Esophagus squamous epithelium (tissue), 5 donors: ENCODE measurements at places on chromosomes 11 and 22.

GRCh38 chr11:27410272-27410671, 47.3 kb upstream of the CCDC34 start:
- DNase-seq: no peak

- no peak for DNase-seq
Measured at GRCh38 chr11:31259797-31260196, 109.7 kb downstream of the DCDC1 start.

DNA sequence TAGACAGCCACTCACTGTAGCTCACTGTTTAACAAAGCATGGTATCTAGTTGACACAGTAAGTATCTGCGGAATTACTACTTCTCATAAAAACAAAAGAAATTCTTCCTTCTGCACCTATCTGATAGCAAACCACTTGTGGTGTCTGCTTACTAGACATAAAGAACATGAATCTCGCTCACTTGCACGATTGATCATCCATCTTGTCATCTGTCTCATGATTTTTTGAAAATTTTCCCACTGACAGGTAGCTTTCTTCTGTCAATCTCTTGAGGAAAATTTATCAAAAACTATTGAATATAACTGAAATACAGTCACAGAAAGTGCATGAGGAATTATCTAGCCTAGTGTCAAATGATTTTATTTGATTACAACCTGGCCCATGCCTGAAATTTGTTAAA, 291.6 kb upstream of the ANO3 start:
- DNase-seq: no peak

DNA sequence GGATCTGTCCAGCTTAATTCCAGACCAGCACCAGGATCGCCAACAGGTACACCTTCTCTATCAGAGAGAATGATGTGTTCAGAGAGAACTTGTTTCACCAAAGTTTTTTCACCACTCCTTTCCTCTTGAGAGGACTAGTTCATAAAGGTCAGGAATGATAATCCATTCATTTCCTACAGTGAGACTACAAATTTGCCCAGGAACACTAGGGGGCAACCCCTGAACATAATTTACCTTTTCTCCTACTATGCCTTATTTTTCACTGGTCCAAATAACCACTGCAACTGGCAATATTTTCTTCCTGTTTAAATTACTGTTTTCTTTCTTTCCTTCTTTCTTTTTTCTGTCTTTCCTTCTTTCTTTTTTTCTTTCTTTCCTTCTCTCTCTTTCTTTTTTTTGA, 22.5 kb downstream of the CAVIN3 start:
- DNase-seq: no peak

DNA sequence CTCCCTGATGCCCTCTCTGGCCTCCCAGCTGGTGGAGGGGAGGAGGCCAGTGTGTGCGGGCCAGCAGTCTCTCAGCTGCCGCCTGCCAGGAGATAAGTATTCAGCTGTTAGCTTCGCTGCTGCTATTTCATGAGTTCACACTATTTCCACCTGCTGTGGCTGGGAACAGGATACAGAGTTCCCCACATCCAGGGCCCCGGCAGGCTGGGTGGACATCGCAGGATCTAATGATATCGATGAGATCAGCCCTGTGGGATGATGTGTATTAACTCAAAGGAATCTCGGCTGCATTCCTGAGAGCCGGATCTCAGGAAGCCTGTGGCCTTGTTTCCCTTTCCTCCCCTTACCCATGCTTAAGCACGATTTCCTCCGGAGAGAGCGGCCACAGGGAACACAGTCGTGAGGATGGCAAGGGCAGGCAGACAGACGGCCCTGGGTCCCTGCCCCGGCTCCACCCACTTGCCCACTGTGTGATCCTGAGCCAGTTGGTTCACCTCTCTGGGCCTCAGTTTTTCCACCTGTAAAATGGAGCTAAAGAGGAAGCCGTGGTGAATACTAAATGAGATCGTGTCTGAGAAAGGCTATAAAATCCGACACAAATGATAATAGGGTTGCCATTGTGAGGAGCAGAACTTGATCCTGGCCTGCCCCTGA, 6.5 kb upstream of the PVALB start:
- no peak for DNase-seq

DNA sequence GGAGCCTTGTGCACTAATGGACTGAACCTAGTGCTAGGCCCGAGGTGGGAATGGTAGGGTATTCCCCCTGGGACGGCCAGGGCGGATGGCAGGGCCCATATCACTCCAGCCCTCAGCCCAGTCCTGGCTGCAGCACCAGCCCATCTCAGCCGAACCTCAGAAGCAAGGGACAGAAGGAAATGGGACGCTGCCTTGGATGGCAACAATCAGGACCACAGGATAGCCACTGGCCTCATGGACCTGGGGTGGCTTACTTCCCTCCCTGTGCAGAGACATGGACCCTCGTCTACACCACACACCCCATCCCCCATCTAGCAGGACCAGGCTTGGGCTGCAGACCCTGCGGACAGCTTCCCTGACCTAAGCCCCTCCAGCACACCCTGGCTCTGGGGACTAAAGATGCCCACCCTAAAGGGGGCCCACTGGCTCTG, 24.1 kb downstream of the ARVCF start:
- no peak for DNase-seq

DNA sequence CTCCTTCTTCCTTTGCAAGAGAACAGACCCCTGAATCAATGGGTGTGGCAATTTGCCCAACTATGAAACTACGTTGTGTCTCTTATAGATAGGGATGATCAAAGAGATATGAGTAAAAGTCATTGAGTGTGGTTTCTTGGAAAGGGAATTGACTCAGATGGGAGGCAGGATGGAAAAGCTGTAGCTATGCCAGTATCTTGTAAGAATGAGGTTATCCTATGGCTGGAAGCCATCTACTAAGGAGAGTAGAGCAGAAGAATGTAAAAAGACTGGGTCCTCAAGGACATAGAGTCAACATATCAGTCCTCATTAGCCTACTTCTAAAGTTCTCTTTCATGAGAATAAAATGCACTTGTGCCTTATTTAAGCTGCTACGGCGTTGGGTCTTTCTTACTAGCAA, 78.9 kb upstream of the POU2AF2 start:
- DNase-seq: no peak

- DNase-seq: no peak
Measured at GRCh38 chr22:48578138-48579042, 1249.3 kb downstream of the BRD1 start.

DNA sequence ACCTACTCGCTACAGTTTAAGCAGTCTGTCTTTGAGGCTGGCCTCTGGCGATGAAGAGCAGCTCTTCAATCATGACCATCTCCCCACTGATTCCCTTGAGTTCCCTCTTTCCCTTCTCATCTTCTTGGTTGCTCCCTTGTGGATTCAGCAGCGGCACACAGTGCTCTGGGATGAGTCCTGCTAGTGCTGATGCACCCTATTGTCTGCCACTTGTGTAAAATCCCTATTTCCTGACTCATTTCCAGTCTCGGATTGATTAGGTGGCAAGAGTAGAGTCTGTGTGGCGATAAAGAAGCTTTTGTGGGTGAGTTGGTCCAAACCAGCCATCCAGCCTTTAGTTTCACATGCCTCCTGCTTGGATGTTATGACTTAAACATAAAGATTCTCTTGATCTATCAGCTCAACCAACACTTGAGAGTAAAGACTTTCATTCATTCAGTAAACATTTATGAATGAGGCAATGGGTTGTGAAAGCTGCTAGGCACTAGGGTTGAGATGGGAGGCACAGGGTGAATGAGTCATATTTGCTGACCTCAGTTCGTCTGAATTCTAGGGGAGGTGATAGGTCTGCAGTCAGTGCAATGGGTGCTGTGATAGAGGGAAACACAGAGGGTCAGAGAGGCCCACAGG, 219.4 kb upstream of the RAG2 start:
- no peak for DNase-seq

DNA sequence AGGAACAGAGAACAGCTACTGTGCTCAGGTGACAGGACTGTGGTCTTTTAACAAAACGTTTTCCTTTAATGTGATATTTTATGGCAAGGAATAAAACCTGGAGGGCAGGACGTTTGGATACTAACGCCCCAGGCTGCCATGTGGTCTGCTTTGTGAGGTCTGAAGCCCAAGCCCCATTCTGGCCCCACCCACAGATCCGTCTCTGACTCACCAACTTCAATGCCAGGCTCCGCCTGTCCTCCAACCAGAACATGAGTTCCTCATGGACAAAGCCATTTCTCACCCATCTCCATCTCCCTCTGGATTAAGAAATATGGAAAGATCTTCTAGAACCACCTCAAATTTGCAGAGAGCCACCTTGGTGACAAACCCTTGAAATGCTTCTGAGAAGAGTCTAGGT, 148.8 kb downstream of the CRYBB2 start:
- DNase-seq: no peak

DNA sequence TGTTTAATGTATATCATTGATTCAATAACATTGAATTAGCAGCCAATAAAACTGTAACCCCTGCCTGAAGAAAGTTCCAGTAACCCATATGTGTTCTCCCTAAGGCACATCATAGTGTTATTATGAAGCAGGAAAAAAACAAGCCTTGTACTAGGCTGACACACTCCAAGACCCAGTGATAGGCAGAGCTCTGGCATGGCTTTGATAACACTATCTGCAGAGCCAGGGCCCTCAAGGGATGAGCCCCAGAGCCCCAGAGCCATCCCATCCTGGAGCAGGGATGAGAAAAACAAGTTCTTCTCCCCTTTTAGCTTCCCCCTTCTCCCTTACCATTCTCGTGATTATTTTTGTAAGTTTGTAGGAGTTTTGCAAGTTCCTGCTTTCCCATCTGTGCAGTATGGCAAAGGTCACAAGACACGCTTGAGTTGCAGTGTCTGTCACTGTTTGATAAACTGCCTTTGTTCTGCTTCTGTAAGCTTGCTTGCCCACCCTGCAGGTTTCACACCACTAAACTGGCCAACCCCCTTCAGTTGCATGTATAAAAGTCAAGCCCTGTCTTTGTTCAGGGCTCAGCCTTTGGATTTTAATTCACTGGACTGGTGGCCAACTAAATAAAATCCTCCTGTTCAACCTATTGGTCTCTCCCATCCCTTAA, 22.3 kb upstream of the GUCY1A2 start:
- DNase-seq: no peak

- DNase-seq: no peak
Measured at GRCh38 chr11:3840004-3840869, 522 bp downstream of the RHOG start.

DNA sequence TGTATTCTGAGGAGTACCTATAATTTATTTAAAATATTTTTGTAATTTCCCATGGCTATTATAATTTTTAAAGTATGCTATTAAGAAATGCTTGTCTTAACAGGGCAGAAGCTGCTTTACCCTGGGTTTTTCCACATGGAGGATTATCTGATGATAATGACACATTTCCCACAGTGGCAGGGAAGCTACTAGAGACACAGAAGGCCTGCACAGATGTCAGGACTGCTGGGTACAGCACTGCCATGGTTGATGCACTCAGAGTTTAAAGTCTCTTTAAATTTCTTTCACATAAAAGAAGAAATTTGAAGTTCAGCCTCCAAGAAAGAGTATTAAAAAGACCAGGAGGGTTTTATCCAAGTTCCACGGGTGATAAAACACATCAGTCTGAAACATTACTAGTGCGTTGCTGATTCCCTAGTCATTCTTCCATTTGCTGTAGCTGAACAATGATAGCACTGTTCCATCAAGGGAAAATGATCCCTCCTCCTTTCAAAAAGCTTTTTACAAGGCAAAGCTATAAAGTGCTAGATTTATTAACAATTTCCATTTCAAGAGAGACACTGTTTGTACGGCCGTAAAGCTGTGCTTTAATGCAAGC, 363.0 kb downstream of the CNTN5 start:
- no peak for DNase-seq

DNA sequence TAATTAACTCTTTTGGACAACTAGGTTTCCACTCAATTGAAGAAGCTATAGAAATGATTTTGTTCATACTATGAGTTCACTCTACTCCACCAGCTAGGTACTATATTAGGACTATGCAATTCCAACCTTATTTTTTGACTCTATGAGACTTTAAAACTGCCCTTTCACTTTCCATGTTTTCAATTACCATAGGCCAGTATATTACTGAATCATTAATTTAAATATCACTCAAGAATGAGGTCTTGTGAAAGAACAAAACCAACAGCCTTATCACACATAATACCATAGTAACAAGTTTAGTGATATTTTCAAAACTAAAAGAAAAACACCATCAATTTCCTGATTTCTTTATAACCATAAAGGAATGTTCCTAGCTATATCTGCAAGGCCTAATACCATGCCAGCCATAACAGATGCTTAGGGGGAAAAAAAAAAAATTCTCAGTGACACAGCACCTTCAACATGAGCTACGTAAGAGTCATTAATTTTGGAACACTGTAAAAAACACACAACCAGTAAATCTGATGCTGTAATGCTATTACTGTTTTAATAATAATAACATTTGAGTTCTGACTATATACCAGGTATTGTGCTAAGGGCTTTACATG, 6.1 kb downstream of the DCUN1D5 start:
- no peak for DNase-seq

GRCh38 chr11:131544591-131544990, 174.2 kb downstream of the NTM start:
- no peak for DNase-seq

GRCh38 chr22:25419247-25420113, 145.0 kb upstream of the GRK3 start:
- DNase-seq: no peak

DNA sequence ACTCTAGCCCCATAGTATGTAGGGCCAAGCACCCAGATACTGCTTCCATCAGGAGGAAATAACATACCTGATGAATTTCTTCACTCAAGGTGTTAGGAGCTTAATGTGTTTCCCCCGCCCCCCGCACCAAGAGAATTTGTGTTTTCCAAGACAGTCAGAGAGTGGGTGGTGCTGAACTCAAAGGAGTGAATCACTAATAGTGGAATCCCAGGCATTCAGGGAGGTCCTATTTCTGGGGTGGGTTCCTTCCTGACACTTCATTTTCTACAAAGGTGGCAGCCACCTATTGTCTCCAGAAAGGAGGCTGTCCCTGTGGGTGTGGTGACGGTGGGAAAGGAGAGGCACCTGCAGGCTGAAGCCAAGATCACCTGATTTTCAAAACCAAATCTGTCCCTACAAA, 50.8 kb upstream of the ELF5 start:
- no peak for DNase-seq

DNA sequence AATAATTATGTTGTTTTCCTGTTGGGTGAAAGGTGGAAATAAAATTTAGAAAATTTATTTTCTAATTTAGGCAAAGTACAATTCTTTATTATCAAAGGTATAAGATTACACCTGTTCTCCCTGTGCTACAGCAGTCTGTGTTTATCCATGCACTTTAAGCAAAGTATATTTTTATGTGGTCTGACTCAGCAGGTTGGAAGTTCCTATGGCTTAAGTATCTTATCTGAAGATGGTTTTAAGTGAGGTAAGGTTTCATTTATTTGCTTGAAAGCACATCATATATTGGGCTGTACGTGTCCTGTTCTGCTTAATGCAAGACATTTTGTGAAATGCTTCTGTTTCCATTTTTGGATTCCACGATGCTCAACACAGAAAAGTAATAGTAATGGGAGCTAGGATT, 14.6 kb downstream of the PPME1 start:
- no peak for DNase-seq
